NCI-H748 treated with DMSO at 0.1 percent for 48 hours (cell line): ENCODE measurements at places on chromosomes 1 and 21.

DNA sequence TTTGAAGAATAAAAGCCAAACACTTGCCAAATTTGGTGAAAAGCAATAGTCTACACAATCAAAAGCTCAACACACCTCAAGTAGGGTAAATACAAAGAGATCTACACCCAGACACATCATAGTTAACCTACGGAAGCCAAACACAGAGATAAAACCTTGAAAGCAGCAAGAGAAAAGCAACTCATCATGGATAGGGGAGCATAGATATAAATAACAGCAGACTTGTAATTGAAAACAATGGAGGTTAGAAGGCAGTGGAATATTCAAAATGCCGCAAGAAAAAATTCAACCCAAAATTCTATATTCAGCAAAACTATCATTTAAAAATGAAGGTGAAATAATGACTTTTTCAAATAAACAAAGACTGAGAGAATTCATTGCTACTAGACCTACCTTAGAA is 105.1 kb downstream of the ITSN1 start:
- no peak for DNase-seq

GRCh38 chr1:23615423-23615822 is 56.1 kb upstream of the ID3 start:
- no peak for DNase-seq

- no peak for DNase-seq
Measured at GRCh38 chr21:33866826-33867225, 48.8 kb downstream of the ATP5PO start.

- no peak for DNase-seq
Measured at GRCh38 chr1:171600862-171601261, 21.2 kb upstream of the MYOCOS start.

DNA sequence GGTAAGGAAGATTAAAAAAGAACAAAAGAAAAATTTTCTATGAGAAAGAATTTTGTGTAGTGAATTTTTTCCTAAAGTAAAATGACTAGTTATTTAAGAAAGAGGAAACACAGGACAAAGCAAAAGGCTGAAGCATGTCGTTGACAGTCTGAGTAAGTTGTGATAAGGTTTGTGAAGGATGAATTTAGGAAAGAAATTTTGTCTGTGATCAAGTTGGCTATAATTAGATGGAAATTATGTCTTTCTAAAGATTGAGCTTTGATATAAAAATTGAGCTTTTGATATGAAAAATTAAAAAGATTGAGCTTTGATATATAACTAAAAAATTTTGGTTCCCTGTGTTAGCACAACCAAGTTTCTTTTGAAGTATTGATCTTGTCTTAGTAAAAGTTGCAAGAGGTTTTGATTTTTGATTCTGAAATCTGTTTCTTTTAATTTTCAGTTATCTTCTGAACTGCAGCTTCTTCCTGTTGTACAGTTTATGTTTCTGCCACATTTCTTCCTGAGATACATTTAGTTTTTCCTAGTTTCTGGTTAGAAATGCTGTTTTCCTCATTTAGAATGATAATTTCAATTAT is 101.7 kb upstream of the KIAA0040 start:
- DNase-seq, result no peak

GRCh38 chr1:221067721-221068120 is 188.5 kb downstream of the HLX start:
- no peak for DNase-seq

- peak; percentile 62 for DNase-seq
Measured at GRCh38 chr1:91020967-91021685, 709 bp downstream of the ZNF644 start.

DNA sequence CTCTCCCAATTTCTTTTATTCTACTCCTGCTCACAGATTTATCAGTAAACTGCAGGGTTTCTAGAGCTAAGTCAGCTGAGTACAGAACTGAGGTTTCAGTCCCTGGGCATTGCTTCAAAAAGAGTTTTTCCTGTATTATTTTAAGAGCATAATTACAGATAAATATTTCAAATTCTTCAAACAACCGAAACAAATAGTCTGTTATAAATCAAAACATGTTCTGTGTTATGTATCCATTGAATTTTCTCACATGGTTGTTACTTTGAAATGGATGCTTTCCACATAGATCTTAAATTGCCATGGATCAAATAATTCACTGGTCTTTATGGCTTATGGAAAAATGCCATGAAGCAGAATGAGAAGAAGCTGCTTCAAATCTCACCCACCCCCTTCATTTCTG is 64.5 kb downstream of the LRRC8C start:
- DNase-seq, result no peak

DNA sequence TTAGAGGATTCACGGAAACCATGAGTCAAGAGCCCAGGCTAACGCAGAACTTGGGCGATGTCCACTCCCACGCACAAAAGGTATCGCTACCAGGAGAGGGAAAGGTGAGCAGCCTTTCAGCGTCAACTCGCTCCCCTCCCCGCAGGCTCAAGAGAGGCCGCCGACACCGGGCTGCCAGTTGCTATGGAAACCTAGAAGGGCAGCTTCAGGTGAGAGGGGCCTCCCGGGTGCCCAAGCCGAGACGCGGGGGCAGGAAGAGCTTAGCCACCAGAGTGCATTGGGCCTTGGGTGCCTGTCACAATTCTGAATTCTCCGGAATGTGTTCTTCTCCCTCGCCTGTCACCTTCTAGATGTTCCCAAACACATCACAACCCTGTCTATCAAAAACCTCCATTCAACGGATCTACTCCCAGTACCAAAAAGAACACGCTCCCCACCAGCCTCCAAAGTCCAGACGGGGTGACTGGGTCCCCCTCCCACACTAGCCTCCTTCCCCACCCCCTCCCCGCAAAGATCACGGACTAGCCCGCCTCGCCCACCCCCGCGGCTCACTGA is 694 bp downstream of the MEAF6 start:
- DNase-seq, result peak; percentile 12

DNA sequence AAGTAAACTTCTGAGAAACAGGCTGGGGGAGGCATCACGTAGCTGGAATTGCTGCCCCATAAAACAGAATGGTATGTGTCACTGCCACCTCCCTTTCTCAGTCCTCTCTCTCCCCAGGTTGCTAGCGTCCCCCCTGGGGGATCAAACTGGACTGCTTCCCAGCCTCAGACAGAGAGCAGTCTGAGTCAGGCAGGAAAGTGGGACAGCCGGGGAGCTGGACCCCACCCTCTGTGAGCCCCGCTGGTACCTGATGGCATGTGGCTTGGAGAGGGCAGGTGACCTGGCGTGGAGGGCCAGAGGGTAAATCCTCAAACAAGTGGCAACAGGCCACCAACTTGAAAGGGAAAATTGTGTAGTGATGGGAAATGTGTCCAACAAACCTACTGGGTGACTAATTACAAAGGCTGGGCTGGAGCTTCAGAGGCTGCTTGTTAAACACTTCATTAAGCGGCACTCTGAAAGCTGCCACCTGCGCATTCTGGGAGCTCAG is 1.0 kb upstream of the SFN start:
- DNase-seq, result no peak

DNA sequence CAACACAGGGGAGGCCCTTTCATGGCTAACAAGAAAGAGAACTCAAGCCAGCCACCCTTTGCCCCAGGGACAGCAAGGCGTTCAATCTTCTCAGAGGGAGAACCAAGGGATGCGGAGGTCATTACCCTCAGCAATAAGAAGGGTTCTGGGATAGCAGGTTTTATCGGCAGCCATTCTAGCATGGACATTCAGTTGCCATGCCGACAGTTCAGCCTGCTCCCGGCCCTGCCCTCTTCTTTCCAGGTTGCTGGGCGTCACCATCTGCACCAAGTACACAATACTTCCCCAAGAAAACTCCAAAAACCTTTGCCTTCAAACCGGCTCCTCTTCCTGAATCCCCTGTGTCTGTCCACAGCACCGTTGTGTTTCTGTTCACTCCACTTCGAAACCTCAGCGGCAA is 47.1 kb downstream of the SYT2 start:
- no peak for DNase-seq

GRCh38 chr21:33299181-33299752 is 25.5 kb upstream of the IFNAR1 start:
- DNase-seq, result no peak

DNA sequence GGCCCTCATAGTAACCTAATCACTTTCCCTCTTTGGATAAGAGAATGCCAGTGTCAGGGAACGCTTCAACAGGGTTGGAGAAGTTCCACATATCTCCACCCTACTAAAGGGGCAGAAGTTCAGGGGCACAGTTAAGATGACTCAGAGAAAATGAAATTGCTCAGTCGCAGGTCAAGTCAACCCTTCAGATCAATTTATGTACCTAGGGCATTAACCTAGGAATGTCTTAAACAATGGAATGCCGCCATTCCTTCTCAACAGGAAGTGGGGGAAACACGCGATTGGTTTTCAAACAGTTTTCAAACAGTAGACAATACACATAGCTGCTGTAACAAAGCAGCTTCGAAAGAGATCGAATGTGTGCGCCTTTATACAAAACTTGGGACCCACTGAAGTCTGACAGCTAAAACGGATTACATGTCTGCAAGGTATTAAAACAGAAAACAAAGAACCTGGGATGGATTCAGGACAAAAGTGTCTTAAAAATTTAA is 897 bp downstream of the SLC25A24 start:
- peak; percentile 49 for DNase-seq

GRCh38 chr1:117104986-117105385 is 16.6 kb downstream of the TRIM45 start:
- DNase-seq, result no peak

GRCh38 chr1:78047631-78048030 is 1.9 kb downstream of the GIPC2 start:
- DNase-seq, result no peak

GRCh38 chr1:213993929-213994328 is 6.2 kb downstream of the PROX1 start:
- DNase-seq, result no peak

GRCh38 chr1:235938709-235939479 is 72.2 kb upstream of the LYST start:
- no peak for DNase-seq

DNA sequence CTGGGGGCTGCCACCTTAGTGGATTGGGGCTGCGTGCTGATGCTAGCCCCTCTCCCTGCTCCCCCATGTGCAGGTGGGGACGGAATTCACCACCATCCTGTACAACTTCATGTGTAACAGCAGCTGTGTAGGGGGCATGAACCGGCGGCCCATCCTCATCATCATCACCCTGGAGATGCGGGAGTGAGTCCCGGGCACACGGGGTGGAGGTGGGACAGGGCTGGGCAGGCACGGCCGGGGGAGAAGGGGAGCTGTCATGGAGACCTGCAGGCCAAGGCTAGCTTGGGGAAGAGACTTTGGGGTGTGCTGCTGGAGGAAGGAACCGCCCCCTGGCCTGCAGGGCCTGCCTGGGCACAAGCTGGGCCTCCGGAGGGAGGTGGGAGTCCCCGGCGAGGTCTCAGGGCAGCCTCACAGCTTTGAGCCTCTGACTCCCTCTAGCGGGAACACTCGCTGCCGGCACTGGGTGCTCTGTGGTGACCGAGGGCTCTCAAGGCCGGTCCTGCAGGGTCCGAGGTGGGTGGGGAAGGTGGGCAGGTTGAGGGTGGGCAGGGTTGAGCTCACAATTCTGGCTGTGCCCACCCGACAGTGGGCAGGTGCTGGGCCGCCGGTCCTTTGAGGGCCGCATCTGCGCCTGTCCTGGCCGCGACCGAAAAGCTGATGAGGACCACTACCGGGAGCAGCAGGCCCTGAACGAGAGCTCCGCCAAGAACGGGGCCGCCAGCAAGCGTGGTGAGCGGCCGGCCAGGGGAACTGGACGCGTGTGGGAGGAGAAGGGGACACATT is 25.0 kb upstream of the CCDC27 start:
- DNase-seq, result no peak

DNA sequence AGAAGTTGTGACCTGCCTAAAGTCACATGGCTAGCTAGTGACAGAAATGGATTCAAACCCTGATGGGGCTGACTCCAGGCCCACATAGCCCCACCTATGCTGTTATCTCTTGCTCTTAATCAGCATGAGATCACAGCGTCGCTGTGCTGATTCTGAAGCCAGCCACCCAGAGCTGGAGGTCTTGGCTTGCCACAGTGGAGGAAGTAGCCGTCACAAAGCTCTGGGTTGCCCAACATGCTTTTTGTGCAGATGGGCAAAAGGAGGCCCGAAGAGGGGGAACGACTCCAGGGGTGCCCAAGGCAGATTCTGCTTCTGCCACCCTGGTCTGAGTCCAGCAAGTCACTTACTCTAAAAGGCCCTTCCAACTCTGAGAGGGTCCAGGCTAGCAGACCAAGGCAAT is 14.7 kb upstream of the MFSD2A start:
- no peak for DNase-seq

- no peak for DNase-seq
Measured at GRCh38 chr1:36567601-36568341, 85.1 kb upstream of the CSF3R start.

GRCh38 chr21:41506611-41507520 is 1.1 kb downstream of the TMPRSS2 start:
- DNase-seq, result no peak

GRCh38 chr1:231220801-231221200 is 20.2 kb upstream of the GNPAT start:
- DNase-seq, result no peak

DNA sequence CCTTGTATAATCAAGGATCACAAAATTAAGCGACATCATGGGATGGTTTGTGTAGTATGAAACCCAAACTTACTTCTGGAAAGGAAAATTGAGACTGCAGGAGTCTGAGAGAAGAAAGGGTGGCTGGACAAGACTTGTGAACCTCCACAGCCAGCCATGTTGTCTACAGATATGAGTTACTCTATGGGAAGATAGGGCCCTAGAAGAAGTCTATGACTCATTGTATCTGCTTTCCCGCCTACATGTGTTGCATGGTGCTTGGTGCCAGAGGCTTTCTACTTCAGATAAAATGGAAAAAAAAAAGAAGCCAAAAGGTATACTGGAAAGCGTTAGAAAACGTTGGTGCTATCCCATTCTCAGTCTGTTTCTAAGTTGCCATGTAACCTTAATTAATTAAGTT is 18.7 kb upstream of the OR6N2 start:
- no peak for DNase-seq

DNA sequence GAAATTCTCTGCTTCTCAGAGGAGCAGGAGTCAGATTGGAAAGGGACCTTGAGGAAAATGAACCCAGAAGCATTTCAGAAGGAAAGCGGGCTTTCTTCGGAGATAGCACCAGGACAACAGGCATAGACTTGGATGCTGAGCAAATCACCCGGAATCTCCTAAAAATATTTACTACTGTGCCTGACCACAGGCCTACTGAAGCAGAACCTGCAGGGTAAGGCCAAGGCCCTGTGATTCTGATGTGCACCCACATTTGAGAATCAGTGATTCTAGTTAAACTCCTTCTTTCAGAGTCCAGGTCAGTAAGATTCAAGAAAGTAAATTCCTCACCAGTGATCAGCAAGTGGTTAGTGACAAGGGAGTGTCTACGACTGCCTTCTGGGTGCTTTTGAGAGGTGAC is 307.3 kb upstream of the DUSP10 start:
- no peak for DNase-seq

- DNase-seq, result no peak
Measured at GRCh38 chr1:24490101-24490781, 12.4 kb upstream of the RCAN3 start.
